T follicular helper cell (primary cell): ENCODE measurements at places on chromosomes 11 and 22.

- DNase-seq: no peak
Measured at GRCh38 chr22:41345807-41346335, 35.9 kb upstream of the TEF start.

GRCh38 chr11:131841925-131842635 lies 471.7 kb downstream of the NTM start:
- DNase-seq: no peak

DNA sequence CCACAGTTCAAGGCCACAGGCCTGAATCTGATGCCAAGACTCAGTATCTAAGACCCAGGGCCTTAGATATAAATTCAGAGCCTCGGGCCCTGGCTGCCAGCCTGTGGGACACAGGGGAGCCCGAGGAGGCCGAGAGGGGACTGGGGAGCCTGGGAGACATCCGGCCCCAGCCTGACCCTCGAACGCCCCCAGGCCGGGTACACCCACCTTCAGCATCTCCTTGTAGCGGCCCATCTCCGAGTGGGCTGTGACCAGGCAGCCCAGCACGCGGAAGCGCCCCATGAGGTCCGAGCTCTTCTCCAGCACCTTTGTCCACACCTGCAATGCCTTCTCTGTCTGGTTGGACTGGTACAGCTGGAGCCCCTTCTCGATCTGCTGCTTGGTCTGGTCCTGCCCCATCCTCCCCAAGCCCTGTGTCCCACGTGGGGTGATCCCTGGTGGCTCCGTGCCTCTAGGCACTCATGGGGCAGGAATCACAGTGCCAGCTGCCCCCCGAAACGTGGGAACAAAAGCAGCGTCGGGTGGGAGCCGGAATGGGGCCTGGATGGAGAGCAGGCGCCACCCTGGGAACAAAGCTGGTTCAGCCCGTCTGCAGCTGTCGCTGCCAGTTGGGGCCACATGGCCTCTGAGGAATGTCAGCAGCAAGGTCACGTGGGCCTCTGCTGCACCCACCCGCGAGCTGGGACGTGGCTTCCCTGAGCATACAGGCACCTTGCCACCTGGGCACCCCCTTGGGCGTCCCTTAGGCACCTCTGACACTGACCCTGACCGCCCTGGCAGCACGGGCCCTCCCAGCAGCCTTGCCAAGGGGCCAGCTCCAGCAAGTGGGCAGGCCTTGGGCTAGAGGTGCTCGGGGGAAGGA lies at the start of gene RAPSN:
TSS of gene RAPSN (minus strand) at position 571 of the 862 bp plus-strand sequence. CDS start at position 399, 172 bp downstream.
- DNase-seq: no peak

- no peak for DNase-seq
Measured at GRCh38 chr11:97280347-97280746, 890.5 kb downstream of the JRKL start.

- DNase-seq: no peak
Measured at GRCh38 chr22:42178910-42179519, 48.4 kb upstream of the CYP2D6 start.
